ENCODE measurements at places on chromosomes 6 and 20.

DNA sequence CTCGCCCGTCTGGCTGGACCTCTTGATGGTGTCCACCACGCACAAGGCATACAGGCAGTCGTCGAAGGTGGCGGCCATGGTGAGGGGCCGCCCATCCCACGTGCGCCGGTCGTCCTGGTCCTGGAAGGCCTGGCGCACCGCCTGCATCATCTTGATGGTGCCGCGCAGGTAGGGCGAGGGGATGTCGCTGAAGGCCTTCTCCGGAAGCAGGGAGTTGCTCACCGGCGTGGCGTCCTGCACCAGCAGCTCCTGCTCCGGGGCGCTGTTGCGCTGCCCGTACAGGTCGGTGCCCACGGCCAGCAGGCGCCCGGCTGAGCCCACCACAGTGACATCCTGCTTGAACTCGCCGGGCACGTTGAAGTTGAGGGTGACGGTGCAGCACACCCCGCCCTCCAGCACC, 36.5 kb upstream of the TBC1D7 start:
- DNase-seq, result no peak

GRCh38 chr6:146582857-146583256, 15.9 kb upstream of the ADGB start:
- DNase-seq, result no peak

DNA sequence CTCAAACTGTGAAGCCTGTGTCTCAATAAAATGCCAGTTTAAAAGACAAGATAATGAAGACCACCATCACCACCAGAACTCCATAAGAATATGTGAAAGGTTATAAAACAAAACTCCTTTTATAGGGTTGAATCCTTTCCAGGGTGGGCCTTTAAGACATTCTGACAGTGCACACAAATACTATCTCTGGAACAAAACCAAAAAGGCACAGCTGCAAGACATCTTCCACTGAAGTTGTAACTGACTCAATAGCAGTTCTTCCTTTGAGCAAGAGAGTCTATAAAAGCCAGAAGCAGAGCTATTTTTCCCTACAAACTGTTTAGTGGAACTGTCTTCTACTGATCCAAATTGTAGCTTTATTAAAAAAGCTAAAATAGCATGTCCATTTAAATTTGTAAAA, 81.6 kb downstream of the EPB41L2 start:
- no peak for DNase-seq

- DNase-seq, result no peak
Measured at GRCh38 chr20:50722424-50723155, 8.8 kb upstream of the PARD6B start.

DNA sequence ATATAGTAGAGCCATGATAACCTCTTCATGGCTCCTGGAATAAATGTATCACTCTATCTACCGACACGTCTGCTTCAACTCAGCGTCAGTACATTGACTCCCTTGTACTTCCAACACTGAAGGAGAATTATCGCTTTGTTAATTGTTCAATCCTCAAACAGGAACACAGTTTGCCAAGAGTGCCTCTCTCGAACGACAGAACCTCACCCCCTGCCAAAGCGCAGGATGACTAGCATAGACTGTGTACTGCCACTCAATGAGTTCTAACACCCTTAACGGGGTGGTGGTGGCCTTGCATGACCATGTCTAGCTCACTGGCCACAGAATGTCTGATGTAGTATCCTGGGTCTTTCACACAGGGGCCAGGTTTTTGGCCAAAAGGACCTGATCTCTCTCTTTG, 81.4 kb upstream of the HEY2 start:
- DNase-seq, result no peak

DNA sequence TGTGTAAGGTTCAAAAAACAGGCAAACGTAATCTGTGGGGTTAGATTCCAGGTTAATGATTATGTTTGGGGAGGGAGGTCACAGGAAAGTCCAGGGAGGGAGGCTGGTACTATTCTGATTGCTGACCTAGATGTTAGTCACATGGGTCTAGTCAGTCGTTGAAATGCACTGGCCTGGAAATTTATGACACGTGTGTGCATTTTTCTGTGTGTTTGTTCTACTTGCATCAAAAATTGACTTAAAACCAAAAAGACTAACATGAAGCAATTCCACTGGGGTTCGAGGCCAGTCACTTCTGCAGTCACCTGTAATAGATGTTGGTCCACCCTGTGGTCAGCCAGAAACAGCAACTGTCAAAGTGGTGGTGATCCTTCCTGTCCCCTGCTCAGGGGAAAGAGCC, 104.2 kb upstream of the MLN start:
- no peak for DNase-seq

DNA sequence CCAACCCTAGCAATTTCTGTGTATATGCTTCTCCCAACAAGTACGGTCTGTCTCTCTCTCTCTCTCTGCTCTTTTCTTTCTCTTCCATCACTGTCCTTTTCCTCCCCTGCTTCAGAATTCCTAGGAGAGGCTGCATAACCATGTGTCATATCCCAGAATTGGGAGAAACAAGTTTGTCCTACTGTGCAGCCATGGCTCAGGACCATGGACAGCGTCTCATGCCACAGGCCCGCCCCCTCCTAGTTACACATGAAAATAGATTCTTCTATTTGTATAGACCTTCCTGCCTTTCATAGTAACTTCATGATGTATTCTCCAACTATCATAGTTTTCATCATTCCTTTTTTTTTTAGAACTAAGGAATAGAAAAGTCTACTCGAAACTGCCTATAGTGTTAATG, 98.0 kb downstream of the FNDC1 start:
- peak; percentile 8 for DNase-seq

DNA sequence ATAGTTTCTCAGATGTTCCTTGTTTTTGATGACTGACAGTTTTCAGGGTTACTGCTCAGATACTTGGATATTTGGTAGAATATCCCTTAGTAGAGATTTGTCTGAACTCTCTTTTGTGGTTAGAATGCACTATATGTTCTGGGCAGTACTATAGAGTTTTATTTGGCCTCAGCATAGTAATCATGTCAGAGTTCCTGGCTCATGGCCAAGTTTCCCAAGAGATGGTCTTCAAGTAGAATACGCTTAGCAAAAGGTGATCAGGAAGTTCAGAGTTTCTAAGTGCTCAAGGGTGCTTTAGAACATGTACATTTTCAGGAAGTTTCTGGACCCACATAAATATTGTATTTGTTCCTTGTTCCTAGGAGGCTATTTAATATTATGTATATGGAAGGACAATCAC, 1209.7 kb upstream of the GJE1 start:
- DNase-seq, result no peak

GRCh38 chr20:50126662-50127061, 13.7 kb upstream of the UBE2V1 start:
- no peak for DNase-seq

- no peak for DNase-seq
Measured at GRCh38 chr20:19783966-19784401, 25.9 kb downstream of the RIN2 start.

DNA sequence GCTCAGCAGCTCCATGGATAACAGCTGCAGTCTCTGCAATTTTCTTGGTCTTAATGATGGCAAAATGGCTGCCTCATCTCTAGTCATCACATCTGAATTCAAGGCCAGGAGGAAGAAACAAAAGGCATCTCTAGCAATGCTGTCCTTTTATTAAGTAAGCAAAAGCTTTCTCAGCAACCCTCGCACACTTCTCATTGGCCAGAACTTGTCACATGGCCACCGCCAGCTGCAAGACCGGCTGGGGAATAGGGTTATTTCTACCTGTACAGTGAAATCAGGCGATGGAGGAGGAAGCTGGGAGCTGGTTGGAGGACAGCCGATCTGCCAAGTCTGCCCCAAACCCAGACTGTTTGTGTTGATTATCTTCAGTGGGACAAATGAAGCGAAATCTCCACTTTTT, 33.4 kb downstream of the ANKRD60 start:
- DNase-seq, result no peak

- DNase-seq, result no peak
Measured at GRCh38 chr6:24908650-24909035, 27.1 kb downstream of the RIPOR2 start.

DNA sequence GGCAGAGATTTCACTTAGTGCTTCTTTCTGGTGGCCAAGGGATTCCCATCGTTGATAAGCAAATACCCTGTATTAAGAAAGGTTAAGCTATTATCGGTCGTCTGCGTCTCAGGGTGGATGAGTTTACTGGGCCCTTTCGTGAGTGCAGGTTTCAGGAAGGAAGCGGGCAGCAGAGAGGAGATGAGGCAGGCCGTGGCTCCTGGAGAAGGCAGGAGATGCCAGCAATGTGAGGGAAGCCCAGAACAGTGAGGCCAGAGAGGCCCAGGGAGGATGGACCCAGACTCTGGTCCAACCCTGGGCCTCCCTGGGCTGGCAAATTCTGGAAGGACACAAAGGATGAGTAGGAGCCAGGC, 11.2 kb downstream of the TFEB start:
- DNase-seq, result no peak

DNA sequence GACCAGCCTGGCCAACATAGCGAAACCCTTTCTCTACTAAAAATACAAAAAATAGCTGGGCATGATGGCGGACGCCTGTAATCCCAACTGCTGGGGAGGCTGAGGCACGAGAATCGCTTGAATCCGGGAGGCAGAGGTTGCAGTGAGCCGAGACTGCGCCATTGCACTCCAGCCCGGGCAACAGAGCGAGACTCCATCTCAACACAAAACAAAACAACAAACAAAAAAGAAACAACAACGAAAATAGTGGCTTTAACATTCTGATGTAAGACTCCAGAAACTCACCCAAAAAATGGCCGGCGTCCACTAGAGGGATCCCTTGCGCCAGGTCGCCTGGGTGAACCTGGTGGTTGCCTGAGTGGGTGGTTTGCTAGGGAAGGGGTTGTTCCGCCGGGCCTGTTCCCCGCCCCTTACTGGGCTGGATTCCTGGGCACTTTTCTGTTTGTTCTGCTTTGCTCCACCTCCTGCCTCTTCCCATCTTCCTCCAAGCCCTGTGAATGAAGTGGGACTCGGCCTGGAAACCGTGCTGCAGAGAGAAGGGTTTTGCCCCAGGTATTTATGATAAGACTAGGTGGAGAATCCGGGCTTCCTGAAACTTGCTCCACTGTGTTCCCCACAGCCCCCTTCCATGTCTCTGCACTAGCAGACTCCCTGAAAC, 1.5 kb downstream of the PABPC1L start:
- peak; percentile 58 for DNase-seq

DNA sequence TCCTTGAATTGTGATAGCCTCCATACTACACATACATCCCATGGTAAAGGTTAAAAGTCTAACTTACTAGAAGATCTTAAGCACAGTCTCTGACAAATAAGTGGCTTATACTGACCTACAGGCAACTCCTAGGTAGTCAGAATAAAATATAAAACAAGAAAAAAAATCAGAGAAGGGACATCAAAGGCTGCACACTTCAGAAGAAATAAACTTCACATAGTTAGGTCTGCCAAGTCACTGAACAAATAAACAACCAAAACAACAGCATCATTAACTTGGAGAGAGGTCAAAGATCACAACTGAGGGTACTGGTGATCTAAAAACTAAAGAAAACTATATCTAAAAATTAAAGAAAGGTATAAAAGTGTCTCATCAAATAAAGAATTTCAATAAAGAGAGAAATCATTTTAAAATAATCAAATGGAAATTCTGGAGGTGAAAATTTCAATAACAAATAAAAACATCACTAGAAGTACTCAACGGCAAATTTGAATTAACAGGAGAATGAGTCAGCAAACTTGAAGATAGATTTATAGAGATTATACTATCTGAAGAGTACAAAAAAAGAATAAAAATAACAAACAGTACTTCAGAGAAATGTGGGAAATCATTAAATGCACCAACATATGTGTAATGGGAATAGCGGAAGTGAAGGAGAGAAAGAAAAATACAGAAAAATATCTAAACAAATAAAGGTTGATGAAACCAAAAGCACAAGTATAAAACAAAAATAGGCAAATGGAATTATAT, 88.0 kb upstream of the UST start:
- no peak for DNase-seq

- DNase-seq, result peak; percentile 25
Measured at GRCh38 chr6:168525926-168526630, 85.1 kb downstream of the SMOC2 start.

DNA sequence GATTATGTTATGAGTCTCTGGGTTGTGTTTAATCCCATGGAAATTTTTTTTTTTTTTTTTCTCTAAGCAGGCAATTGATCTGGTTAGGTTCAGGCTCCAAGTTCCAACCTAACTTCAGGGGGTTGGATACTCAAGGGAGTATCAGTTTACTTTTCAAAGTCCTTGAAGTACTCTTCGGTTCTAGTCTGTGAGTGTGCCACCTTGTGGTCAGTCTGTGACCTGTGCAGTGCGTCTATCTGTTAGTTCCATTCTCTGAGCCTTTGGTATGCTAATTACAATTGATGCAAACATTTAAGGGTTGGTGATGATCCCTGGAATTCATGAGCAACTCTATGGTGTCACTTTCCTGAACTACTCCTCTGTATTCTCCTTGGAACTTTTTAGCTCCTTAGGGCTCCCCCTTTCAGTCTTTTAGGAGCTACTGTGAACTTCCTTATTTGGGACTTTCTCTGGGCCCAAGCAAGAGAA, 342.0 kb downstream of the SOX4 start:
- peak; percentile 45 for DNase-seq

GRCh38 chr6:37536491-37537190, 36.9 kb upstream of the CCDC167 start:
- DNase-seq, result no peak

DNA sequence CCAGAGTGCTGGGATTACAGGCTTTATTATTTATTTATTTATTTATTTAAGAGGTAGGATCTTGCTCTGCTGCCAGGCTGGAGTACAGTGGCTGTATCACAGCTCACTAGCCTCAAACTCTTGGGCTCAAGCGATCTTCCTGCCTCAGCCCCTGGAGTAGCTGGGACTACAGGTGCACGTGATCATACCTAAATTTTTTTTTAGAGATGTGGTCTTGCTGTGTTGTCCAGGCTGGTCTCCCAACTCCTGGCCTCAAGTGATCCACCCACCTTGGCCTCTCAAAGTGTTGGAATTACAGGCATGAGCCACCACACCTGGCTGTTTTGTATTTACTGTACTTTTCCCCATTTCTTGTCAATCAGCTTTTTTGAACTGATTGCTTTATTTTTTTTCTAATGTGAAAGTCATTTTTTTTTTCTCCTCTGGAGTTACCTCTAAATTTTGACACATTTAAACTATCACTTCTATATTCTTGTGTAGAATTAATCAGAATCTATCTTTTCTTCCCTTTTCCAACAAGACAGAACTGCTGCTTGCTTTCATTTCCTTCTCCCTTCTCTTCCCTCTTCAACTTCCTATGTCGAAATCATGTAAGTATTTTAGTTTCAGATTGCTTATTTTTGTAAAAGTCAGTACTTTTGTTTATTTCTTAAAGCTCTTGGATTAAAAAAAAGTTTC, 12.0 kb downstream of the PANK2 start:
- DNase-seq, result no peak

DNA sequence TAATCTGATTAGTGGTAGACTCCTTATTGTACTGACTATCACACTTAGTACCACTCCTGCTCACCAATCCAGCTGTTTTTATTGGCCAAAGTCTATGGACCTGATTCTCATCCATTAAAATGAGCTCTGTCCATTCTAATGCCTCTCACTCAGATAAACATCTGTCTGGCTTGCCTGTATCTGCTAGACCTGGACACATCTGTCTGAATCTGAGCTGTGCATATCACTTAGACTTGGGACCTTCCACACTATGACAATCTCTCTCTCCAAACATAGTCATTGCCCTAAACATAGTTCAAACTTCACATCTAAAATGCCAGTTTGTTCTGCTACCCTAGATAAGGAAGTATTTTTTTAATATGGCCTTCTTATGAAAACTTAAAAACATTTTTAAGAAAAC, 92.6 kb downstream of the CENPW start:
- DNase-seq, result no peak

Data from RPMI8226 (cell line).